ENCODE measurements at places on chromosomes 13 and 19.

- DNase-seq: no peak
Measured at GRCh38 chr13:22077764-22078163, 406.9 kb downstream of the FGF9 start.

GRCh38 chr19:45681391-45682015, 10.2 kb downstream of the SNRPD2 start:
- peak; percentile 89 for DNase-seq

GRCh38 chr13:90715485-90715884, 632.0 kb upstream of the MIR17HG start:
- no peak for DNase-seq

DNA sequence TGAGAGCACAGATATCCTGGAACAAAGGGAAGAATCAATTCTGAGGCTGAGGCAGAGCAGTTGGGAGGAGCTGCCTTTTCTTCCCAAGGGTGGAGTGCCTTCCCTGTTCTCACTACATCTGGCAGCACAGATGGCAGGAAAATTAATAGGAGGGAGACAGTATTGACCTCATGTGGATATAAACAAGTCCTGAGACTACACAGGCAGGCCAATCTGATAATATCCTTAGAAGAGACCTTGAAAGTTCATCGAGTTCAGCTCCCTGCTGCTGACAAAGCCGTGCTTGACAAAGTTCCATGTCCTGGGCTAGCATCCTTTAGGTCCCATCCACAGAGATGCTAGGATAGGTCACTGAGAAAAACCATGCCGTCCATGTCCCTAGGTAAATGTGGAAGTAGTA, 1451.5 kb downstream of the EFNB2 start:
- no peak for DNase-seq

- DNase-seq: peak; percentile 33
Measured at GRCh38 chr19:2455851-2456570, 748 bp downstream of the LMNB2 start.

DNA sequence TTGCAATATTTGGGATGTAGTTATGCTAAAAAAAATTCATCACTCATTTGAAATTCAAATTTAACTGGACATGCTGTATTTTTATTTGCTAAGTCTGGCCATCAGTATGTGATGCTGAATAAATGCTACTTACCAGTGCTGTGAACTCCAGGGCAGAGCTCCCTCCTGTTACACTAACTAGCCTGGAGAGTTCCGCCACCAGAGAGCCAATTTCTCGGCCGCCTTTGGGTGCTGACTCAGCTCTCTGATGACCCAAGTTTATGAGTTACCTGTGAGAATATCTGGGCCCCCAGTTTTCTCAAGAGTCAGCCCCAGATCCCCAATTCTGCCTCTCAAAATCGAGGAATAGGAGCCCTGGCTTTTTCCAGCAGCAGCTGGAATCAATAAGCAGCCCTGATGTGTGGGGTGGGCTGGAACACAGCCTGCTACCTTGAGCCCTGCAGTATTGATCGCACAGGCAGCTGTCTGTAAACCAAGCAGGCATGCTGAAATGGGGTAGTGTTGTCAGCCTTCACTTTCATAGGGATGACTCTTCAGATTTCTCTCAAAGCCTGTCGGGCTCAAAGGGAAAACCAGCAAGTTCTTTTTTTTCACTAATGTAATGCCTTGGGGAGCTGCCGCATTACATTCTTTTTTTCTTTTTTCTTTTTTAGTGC, 113.7 kb downstream of the DNAJC15 start:
- DNase-seq: no peak

DNA sequence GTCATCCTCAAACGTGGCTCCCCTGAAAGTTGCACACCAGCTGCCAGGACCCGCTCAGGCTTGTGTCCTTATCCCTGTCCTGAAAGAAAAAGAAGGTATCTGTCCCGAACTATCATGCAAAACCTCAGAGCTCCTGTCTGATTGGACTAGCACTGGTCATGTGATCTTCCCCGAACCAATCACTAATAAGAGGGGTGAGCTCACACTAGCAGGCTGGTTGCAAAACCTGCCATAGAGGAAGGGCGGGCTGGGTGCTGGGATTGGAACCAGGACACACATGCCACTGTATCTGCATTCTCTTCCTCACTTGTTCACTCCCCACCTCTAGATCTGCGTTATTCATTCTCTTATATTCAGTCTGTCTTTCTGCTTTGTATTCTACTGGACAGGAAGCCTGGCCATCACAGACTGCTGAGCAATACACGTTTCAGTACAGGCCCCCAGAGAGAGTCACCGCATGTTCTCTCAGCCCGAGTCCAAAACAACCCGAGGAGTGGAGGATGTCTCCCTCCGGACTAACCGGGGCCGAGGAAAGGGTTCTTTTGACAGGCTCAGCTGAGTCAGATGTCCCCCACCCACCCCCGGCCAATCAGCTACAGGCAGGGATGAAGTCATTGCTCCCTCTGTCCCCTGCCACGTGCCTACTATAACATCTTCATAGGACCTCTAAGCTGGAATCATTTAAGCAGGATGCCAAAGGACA, 97.7 kb downstream of the SIPA1L3 start:
- no peak for DNase-seq

DNA sequence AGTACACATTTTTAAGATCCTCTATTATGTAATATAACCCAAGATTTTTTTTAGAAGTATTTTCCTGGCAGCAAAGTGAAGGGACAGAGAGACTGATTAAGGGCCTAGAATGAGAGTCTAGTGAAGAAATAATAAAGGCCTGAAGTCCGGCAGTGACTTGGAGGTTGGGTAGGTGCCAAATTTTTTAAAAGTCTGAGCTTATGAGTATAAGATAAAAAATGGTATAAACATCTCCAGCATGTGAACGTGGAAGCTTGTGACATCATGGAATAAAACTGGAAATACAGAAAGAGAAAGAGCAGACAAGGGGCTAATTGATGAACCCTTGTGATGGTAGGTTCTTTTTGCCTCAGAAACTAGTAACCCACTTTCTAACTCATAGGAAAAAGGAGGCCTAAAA, 174.6 kb downstream of the SUCLA2 start:
- DNase-seq: no peak

- no peak for DNase-seq
Measured at GRCh38 chr13:55120631-55121030, 2020.1 kb upstream of the PRR20A start.
